ENCODE measurements at places on chromosomes 12 and 14. TPM values are rescaled to one million over a fixed set of nuclear protein-coding genes. Genes with fewer than 3 reads are reported as not detected.

DNA sequence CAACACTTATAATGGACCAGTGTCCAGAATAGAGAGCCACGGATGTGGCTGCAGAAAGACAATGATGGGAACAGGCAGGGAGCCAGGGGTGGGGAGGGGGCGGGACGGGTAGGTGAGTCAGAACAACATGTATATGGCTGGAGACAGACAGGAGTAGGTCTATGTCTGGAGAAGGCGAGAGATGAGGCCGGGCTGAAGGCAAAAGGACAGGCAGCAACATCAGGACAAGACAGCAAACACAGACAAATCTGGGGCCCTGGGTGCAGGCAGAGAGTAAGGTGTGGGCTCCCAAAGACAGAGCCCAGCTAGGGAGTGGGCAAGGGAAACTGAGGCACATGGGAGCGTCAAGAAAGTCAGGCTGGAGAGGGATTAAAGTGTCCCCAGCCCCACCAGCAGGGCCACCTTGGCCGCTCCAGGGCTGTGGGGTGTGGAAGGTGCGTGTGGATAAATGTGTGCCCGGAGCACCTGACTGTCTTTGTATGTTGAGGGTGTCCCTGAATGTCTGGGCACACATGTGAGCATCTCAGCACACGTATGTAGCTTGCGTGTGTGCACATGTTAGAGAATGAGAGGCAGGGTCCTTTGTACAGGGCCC, 44.1 kb downstream of the FAM222A start:
- H3K27me3 ChIP-seq, result peaks cover 3% of the 10 kb centered on the region
- H3K36me3 ChIP-seq, result peaks cover 15% of the 10 kb centered on the region
- no peak overlapping the region for H3K4me3 ChIP-seq
- no peak for DNase-seq

GRCh38 chr14:37669242-37669641, 73.8 kb downstream of the TTC6 start:
- no peak overlapping the region for H3K27ac ChIP-seq
- H3K27me3 ChIP-seq, result peaks cover 1% of the 10 kb centered on the region

DNA sequence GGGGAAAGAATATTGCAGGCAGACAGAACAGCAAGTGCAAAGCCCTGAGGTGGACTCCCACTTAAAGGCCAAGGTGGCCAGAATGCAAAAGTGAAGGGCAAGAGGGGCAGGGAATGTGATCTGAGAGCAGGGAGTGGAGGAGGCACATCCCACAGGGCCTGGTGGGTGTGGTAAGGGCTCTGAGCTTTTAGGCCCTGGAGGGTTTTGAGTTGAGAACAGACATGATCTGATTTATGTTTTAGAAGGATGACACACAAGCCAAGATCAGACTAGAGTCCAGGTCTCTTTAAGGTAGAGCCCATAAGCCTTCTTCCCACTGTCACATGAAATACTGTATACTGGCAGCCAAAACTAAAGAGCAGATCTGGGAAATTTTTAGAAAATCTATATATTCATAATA, 162.5 kb downstream of the SLC38A4 start:
- H3K4me1 ChIP-seq, result peaks cover 37% of the 10 kb centered on the region
- H3K27me3 ChIP-seq, result no peaks in the 10 kb centered on the region
- H3K36me3 ChIP-seq, result no peaks in the 10 kb centered on the region
- H3K27ac ChIP-seq, result no peak overlapping the region

CLEC14A gene
- not detected for total RNA-seq

DNA sequence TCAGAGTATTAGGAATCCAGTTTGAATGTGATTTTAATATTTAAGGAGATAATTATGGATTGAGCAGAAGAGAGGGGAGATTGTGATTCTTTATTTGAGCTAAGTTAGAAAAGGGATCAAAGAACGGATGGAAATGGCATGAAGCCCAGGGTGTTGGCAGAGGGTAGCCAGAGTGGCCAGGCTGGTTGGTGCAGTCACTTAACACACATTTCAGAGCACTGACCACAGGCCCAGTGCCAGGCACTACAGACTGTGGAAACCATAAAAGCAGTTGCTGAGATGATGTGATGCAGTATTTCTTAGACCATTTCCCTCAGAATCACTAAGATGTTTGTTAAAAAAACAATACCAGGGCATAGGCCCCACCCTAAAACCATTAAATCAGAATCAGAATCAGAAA, 167.7 kb upstream of the AMIGO2 start:
- no peaks in the 10 kb centered on the region for H3K27me3 ChIP-seq
- H3K36me3 ChIP-seq, result peaks cover 54% of the 10 kb centered on the region
- peaks cover 6% of the 10 kb centered on the region for H3K4me1 ChIP-seq
- no peak for DNase-seq

GRCh38 chr12:2261708-2262107, 208.9 kb downstream of the CACNA1C start:
- no peak overlapping the region for H3K27ac ChIP-seq
- no peaks in the 10 kb centered on the region for H3K36me3 ChIP-seq
- H3K27me3 ChIP-seq, result no peaks in the 10 kb centered on the region
- no peak overlapping the region for H3K4me3 ChIP-seq

DNA sequence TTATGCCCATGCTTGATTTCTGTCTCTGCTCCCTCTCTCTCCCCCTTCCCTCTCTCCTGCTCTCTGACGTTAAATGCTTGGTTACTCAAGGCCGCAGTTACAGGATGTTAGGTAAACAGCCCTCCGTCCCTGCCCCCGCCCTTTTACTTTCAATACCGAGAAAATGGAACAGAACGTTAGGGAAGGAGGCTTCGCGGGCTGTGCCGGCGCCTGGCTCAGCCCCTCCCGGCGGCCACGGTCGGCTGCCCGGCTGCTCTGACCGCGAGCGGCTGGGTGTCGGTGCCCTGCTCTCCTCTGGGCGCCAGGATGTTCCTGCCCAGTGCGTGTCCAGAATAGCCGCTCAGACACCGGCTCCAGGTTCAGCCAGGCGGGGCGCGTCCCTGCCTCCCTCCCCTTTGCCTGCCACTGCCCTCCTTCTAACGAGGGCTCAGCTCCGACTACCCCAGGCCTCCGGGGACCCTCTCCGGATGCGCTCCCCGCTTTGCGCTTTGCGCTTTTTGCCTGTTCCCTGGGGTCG, 166.1 kb downstream of the ADCK1 start:
- no peak overlapping the region for H3K4me3 ChIP-seq
- DNase-seq, result peak; percentile 40
- H3K27ac ChIP-seq, result no peak overlapping the region
- H3K27me3 ChIP-seq, result peaks cover 25% of the 10 kb centered on the region
- H3K4me1 ChIP-seq, result no peaks in the 10 kb centered on the region
- no peaks in the 10 kb centered on the region for H3K36me3 ChIP-seq

- H3K4me1 ChIP-seq, result peaks cover 14% of the 10 kb centered on the region
- no peak overlapping the region for H3K27ac ChIP-seq
- peaks cover 14% of the 10 kb centered on the region for H3K36me3 ChIP-seq
- H3K27me3 ChIP-seq, result no peaks in the 10 kb centered on the region
- no peak for DNase-seq
Measured at GRCh38 chr14:53156238-53156637, 3.1 kb upstream of the DDHD1 start.

DNA sequence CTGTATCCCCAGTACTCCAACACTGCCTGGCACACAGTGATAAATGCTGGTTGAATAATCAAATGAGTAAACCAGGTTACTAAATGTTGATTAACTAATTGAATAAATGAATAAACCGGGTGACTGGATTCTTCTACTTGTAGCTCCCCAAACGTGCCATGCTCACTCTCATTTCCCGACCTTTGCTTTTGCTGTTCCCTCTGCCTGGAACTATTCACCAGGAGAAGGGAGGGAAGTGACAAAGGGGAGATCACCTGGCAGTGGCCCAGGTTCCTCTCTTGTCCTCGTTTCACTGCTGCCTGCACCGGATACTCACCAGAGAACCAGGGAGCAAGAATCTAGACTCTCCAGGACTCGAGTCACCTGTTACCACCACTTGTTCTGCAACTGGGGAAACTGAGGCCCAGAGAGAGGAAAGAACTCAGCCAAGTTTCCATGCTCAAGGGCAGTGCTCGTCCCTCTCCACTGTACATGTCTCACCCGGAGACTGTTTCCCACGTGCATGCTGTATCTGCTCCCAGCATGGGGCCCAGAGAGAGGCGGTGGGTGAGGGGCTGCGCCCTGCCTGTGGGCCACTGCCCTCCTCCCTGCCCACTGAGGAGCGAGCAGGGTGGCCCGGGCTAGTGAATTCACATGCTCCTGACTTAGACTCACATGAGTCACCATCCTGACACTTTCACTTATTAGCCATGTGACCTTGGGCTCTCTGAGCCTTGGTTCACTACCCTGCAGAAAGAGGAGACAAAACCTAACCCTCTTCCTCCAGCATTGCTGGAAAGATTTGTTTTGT, 17.7 kb upstream of the POP5 start:
- no peak overlapping the region for H3K27ac ChIP-seq
- no peak for DNase-seq
- no peaks in the 10 kb centered on the region for H3K4me1 ChIP-seq
- no peak overlapping the region for H3K4me3 ChIP-seq
- H3K27me3 ChIP-seq, result peaks cover 5% of the 10 kb centered on the region

DNA sequence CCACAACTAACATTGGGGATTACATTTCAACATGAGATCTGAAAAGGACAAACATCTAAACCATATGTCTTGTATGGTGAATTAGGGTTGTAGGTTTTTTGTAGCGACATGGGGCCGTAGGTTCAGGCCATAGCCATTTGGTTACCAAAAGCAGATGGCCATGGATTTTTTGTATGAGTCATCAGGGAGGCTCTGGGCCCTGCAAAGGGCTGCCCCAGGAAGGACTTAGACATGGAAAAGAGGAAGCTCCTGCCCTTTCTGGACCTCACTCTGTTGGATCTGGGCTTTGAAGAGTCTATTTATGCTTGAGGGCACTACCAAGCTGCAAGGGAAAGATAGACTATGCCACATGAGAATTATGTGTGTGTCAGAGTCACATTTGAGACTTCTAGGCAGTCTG, 89.3 kb upstream of the DHRS4 start:
- peaks cover 10% of the 10 kb centered on the region for H3K27me3 ChIP-seq
- H3K27ac ChIP-seq, result no peak overlapping the region
- no peak overlapping the region for H3K4me3 ChIP-seq
- DNase-seq, result no peak
- no peaks in the 10 kb centered on the region for H3K4me1 ChIP-seq

TTC7B gene
- total RNA-seq, result 7.8 TPM

- no peak for DNase-seq
- no peak overlapping the region for H3K4me3 ChIP-seq
- H3K36me3 ChIP-seq, result no peaks in the 10 kb centered on the region
- H3K4me1 ChIP-seq, result peaks cover 7% of the 10 kb centered on the region
- H3K27ac ChIP-seq, result no peak overlapping the region
Measured at GRCh38 chr12:113061061-113061694, 4.6 kb downstream of the DTX1 start.

DNA sequence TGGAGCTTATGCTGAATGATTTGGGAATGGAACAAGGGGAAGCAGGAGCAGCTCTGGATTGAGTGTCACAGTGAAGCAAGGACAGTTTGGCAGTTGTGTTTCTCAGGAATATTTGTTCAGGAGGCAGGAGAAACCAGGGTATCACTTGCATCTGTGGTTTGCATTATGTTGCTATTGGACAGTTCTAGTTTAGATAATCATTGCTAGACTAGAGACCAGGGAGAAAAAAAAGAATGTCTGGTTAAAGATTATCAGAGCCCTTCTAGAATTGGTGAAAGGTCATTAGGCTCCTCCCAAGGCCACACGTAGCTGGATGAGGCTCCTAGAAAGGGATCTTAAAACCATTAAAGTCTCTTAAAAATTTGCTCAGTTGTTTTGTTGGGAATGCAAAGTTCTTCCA, 17.0 kb upstream of the SRSF5 start:
- H3K27me3 ChIP-seq, result no peaks in the 10 kb centered on the region
- H3K4me3 ChIP-seq, result no peak overlapping the region
- no peaks in the 10 kb centered on the region for H3K36me3 ChIP-seq
- H3K4me1 ChIP-seq, result peaks cover 7% of the 10 kb centered on the region
- DNase-seq, result no peak

- no peak overlapping the region for H3K27ac ChIP-seq
- no peak overlapping the region for H3K4me3 ChIP-seq
- peaks cover 2% of the 10 kb centered on the region for H3K27me3 ChIP-seq
Measured at GRCh38 chr12:88753066-88753465, 172.8 kb upstream of the KITLG start.

SPTB gene
- 0.07 TPM for total RNA-seq

GRCh38 chr14:57820581-57820980, 45.3 kb downstream of the SLC35F4 start:
- H3K4me1 ChIP-seq, result peaks cover 5% of the 10 kb centered on the region
- H3K36me3 ChIP-seq, result no peaks in the 10 kb centered on the region
- H3K4me3 ChIP-seq, result no peak overlapping the region
- H3K27me3 ChIP-seq, result peaks cover 5% of the 10 kb centered on the region
- no peak overlapping the region for H3K27ac ChIP-seq

DNA sequence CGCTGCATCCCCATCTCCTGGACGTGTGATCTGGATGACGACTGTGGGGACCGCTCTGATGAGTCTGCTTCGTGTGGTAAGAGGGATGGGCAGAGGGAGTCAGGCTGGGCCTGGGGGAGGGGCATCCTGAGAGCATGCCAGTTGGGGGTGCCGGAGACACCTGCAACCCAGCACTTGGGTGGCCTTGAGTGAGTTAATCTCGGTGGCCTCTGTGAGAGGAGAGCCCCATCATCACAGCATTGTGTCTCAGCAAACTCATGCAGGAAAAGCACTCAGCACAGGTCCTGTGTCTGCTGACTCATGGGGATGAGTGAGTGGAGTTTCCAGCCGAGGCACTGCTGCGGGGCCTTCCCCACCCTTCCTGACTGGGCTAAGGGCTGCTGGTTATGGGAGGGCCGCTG, 19.6 kb upstream of the LRP1-AS start:
- no peak overlapping the region for H3K4me3 ChIP-seq
- no peak overlapping the region for H3K27ac ChIP-seq

DLK1 gene
- not detected for total RNA-seq
